ENCODE measurements at places on chromosomes 3 and 15.
A peak's percentile ranks its signal among the peaks of the same experiment; 100 is the strongest.

DNA sequence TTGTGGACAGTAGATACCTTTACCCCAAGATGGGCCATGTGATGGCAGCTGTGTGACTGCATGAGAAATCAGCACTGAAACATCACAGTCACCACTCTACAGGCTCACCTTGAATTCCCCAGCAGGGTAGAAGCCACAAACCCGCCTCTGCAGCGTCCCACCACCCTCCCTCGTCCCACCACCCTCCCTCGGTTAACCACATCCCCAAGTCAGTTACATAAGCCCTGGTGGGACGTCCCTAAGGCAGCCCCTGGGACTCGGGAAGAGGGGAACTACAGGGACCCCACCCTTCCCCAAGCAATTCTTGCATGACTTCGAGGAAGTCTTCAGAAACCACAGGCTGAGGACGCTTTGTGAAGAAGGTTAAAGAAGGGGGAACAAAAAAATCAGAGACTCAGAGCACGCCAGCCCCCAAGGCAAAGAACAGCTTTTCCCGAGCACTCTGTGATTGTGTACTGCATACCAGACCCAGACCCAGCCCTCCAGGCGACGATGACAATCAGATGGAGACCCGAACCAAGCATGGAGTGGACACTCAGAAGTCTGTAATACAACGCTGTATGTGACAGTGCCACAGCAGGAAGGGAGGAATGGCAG lies 60.5 kb downstream of the SH3BP5 start:
- no peak for DNase-seq

GRCh38 chr3:125389282-125389681 lies 14.2 kb upstream of the ZNF148 start:
- DNase-seq = no peak

- no peak for DNase-seq
These were observed 44.6 kb downstream of the HDGFL3 start for GRCh38 chr15:83163032-83163431.

- no peak for DNase-seq
These were observed 98.9 kb downstream of the LRIG1 start for GRCh38 chr3:66401675-66402491.

DNA sequence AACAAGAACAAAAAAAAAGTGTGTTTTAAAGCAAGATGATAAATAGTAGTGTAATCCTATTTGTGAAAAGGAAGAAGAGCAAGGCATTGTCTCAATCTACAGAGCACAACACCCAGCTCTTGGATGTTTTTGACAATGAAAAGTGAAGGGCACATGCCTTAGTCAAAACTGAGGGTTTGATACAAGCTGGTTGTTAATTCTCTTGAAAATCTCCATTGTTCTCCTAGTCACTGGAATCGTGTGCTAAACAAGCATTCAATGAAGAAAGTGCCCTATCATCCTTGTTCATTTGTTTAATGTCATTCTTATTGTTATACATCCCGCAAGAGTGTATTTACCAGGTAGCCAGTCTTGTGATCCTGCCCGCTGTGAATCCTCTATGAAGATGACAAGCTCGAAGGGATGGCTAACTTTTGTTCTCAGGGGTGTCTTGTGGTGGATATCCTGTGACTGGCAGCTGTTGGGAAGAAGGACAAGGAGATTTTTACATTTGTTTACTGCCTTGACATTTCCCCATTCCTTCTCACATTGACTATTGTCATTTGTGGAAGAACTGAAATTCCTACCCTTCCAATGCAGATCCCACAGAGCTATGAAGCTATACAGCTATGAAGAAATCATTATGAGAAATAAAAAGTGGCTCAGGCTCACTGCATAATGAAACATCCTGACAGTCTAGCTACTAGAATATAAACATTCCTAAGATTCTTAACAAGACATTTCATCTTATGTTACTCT lies 175.9 kb downstream of the VGLL3 start:
- peak; percentile 11 for DNase-seq

DNA sequence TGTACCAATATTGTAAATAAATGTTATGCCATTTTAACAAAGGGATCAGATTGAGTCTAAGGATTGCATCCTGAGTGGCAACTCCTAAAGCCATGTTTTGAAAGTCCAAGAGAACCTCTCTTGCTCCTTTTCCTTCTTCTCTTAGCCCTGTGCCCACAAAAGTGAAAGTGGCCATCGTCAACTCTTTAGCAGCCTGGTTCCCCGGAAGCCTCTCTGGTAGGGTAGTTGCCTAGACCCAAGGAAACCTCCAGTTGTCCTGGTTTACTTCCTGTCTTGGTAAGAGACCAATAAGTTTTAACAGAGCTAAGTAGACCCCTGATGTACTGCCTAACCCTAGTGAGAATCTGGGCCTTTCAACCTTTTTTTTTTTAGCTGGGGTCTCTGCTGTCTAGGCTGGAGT lies 10.2 kb upstream of the ITPKA start:
- no peak for DNase-seq

DNA sequence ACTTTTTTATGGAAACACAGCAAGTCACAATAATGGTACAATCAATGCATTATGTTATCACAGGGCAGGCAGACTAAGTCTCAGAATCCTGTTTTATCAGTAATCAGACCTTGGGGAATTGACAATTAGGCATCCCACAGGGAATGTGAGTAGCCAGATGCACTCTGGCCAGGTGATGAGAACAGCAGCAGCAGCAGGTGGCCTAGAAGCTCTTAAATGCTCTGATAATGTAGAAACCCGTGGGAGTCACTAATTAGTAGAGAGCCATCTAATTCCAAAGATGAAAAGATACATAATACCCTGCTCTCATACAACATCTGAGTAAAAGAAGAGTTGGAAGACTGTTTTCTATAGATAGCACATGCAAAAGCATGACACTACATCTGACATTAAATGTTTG lies 12.6 kb downstream of the CEP152 start:
- no peak for DNase-seq

DNA sequence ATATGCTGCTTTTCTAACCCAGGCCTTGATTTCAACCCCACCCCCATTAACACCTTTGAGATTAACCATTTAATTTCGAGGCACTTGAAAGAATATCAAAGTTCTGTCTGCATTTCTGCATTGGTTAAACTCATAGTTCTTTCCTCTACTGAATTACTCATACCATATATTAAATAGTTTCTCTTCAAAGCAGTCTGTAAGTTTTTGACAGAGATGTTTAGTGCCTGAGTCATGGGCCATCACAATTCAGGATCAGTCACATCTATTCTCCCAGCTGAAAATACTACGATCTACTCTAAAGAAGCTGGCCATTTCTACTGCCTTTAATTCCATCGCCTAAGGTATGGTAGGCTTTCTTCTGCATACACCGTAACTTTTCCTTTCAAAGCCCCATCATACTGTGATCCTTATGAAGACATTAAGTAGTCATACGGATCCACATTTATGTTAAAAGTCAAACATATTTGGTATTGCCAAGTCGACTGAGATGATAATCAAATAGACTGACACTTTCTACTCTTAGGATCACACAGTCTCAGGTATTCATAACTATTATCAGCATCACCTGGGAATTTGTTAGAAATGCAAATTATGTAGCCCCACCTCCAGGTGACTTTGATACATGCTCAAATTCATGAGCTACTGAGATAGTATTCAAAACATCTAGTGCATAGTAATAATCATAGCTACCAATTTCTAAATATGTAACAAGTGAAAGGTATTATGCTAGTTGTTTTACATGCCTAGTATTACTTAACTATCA lies 489.4 kb upstream of the IL12A start:
- DNase-seq = no peak

GRCh38 chr3:155701882-155702465 lies 42.9 kb downstream of the PLCH1 start:
- DNase-seq = peak; percentile 81

- DNase-seq = no peak
These were observed 5.7 kb downstream of the GHSR start for GRCh38 chr3:172442606-172443005.

- DNase-seq = no peak
These were observed 188.0 kb downstream of the KLHL25 start for GRCh38 chr15:85606738-85607137.

- no peak for DNase-seq
These were observed 103.7 kb downstream of the ATP10A start for GRCh38 chr15:25759421-25759820.

- DNase-seq = no peak
These were observed 104.5 kb downstream of the CEMIP start for GRCh38 chr15:80883641-80884040.

DNA sequence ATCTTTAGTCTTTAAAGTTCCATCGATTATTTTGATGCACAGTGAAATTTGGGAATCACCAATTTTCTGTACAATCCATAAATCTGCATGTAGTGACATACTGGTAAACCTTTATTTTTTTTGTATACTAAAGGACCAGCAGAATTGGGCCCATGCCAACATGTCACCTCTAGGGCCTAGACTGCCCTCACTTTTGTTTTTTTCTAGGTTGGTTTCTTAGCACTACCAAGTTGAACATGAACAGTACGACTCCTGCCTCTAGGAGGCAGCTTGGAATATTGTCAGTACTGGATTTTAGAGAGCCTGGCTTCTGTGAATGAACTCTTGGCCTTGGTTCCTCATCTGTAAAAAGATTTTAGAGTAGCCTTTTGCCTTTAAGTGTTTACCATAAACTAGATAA lies 32.3 kb downstream of the NKIRAS1 start:
- no peak for DNase-seq

DNA sequence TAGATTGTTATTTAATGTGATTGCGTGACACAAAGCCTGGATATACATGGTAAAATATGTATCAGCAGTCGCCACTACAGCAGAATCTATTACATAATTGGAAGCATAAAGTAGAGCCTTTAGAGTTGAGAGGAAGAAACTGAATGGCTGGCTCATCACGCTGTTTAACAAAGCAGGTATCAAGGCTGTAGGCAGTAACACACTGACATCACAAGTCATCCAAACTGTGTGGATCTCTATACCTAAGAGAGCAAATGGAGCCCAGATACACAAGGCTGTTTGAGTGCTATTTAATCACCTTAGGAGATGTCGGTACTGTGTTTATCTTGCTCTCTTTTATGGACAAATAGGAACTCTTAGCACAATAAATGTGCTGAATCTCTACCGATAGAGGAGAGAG lies 864.4 kb downstream of the VGLL3 start:
- no peak for DNase-seq

- no peak for DNase-seq
These were observed 280.2 kb downstream of the SHQ1 start for GRCh38 chr3:72568083-72568482.

GRCh38 chr3:113495035-113495434 lies 19.9 kb downstream of the SPICE1 start:
- DNase-seq = peak; percentile 61

GRCh38 chr15:34933432-34933975 lies 36.0 kb downstream of the AQR start:
- DNase-seq = no peak

DNA sequence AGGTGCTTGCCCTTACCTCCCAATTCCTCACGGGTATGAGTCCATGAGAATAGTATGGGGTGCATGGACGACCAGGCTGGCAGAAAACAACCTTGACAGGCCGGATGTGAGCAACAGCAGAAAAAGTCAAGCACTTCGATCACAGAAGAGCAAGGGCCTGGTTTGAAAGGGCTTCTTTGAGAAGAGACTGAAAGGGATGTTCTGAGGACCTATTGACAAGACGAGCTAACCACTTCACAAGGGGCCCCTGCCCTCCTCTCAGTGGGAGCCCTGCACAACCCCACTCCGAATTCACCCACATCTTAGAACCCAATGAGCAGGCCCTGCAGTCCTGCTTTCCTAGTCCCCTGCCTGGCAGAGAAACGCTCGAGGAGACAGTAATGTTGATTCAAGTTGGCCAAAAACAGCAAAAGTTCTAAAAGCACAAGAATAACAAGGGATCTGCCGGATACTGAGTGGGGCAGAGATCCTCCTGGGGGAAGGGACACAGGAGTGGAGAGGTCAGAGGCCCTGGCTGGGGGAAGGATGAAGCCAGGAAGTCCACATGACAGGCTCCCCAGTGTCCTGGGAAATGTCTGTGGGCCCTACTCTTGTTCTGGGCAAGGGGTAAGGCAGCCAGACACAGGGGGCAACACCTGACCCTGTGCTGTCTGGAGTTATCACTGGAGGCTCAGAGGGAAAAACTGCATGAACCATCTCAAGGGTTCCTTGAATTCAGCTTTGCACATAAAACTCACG lies 14.8 kb upstream of the CX3CR1 start:
- no peak for DNase-seq

- DNase-seq = no peak
These were observed 235.3 kb upstream of the ST8SIA2 start for GRCh38 chr15:92158426-92158825.

- DNase-seq = peak; percentile 67
These were observed 96.1 kb downstream of the IGF2BP2 start for GRCh38 chr3:185728630-185729336.

DNA sequence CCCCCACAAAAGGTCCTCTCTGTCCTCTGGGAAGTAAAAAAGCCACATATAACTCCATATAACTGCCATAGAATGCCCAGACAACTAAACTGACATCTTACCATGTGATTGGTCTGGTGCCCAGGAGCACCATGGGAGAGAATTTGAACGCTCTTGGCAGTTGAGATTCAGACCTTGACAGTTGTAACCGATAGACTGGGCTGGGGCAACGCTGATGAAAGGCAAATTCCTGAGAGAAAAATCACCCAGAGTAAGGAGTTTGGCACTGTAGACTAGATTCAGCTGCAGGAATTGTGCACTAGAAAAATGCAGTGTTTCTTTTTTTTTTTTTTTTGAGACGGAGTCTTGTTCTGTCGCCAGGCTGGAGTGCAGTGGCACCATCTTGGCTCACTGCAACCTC lies 240.5 kb downstream of the SOX2 start:
- DNase-seq = no peak

- peak; percentile 66 for DNase-seq
These were observed 10.2 kb upstream of the C15orf61 start for GRCh38 chr15:67510597-67511190.

- peak; percentile 65 for DNase-seq
These were observed 88.0 kb downstream of the OSBPL10 start for GRCh38 chr3:31892916-31893573.

DNA sequence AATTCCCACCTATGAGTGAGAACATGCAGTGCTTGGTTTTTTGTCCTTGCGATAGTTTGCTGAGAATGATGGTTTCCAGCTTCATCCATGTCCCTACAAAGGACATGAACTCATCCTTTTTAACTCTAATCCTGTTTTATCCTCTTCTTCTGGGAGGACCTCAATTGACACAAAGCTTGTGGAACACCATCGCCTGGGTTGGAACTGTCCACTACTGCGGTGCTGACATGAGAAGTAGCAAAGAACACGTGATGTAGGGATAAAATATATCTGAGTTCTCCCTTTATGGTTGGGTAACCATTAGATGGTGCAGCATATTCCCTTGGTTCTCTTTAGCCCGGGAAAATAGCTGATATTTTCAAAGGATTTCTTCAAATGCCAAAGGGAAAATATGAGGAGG lies 105.3 kb upstream of the TOPAZ1 start:
- DNase-seq = peak; percentile 17

- DNase-seq = no peak
These were observed 44.1 kb upstream of the XCR1 start for GRCh38 chr3:46071222-46071858.

- no peak for DNase-seq
These were observed 25.2 kb downstream of the GAP43 start for GRCh38 chr3:115648559-115648958.

DNA sequence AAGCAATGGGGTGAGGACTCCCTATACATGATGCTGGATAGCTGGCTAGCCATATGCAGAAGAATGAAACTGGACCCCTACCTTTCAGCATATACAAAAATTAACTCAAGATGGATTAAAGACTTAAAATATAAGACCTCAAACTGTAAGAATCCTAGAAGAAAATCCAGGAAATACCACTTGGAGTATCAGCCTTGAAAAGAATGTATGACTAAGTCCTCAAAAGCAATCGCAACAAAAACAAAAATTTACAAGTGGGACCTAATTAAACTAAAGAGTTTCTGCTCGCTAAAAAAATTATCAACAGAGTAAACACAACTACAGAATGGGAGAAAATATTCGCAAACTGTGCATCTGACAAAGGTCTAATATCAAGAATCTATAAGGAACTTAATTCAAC lies 94.3 kb downstream of the XRN1 start:
- DNase-seq = no peak
